NCI-H2171 (cell line): ENCODE measurements at places on chromosomes 2 and 18.

- no peak for DNase-seq
Observed at GRCh38 chr2:241050624-241051577, 51.2 kb downstream of the MTERF4 start.

- DNase-seq: no peak
Observed at GRCh38 chr2:202339071-202339870, 36.9 kb upstream of the BMPR2 start.

GRCh38 chr2:60633615-60634014 is 80.2 kb upstream of the BCL11A start:
- no peak for DNase-seq

GRCh38 chr2:160730296-160730995 is 236.8 kb upstream of the RBMS1 start:
- no peak for DNase-seq

DNA sequence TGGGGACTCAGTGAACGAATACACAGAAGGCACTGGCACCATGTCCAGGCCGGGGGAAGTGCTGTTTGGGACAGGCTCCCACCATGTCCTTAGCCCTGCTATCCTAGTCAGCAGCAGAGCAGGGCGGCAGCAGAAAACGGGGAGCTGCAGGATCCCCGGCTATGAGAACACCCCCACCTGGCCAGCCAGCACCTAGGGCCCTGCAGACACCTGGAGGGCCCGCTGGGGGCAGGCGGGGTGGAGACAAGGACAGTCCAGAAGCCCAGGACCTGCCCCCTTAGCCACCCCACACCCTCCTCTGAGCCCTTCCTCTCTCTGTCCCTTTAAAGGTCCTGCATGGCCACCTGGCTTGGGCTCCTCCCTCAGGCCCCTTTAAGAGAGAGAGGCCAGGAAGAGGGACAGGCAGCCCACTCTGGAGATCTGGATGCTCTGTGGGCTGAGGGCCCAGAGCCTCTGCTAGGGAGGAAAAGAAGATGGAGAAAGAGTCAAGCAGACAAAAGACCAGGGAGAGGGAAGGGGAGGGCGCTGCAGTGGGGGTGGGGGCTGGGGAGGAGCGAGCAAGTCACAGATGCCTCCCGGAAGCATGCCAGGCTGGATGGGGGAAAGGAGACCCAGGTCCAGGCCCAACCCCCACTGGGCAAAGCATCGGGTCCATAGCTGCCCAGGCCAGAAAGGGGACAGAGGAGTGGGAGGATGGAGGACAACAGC is 48.6 kb downstream of the BIN1 start:
- no peak for DNase-seq
